ENCODE measurements at places on chromosomes 2 and 18. TPM values are rescaled to one million over a fixed set of nuclear protein-coding genes. Genes with fewer than 3 reads are reported as not detected.

- no peak for DNase-seq
- H3K4me3 ChIP-seq = no peak overlapping the region
- peaks cover 34% of the 10 kb centered on the region for H3K27me3 ChIP-seq
- H3K27ac ChIP-seq = no peak overlapping the region
Observed at GRCh38 chr2:173713904-173714555, 251.1 kb downstream of the SP3 start.

Gene G6PC2
- total RNA-seq = not detected

Gene LBH
- total RNA-seq = 24.4 TPM

Gene PRKAG3
- not detected for total RNA-seq

Gene SLC30A3
- total RNA-seq = not detected

- H3K36me3 ChIP-seq = no peaks in the 10 kb centered on the region
- peaks cover 52% of the 10 kb centered on the region for H3K27me3 ChIP-seq
- peaks cover 28% of the 10 kb centered on the region for H3K4me1 ChIP-seq
- H3K27ac ChIP-seq = no peak overlapping the region
- DNase-seq = no peak
Observed at GRCh38 chr18:37441821-37442220, 123.8 kb downstream of the CELF4 start.

All from HFFc6 (cell line).